ENCODE measurements at places on chromosomes 7 and 10.

GRCh38 chr7:20906801-20907453 is 120.2 kb upstream of the SP8 start:
- DNase-seq = no peak

DNA sequence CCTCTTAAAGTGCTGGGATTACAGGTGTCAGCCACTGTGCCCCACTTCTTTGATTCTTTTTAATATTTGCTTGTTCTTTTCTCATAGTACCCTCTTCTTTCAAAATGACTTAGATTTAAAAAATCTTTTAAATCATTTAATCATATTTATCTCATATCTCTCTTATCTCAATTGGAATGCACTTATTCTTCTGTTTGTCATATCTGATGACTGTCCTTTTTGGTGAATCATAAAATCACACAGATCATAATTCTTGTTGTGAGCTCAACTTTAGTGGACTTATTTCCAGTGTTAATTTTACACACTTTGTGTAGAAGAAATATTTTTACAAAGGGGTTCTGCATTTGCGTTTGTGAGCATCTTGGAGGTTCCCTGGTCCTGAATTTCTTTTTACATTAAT is 220.3 kb upstream of the SLC26A5 start:
- no peak for DNase-seq

GRCh38 chr10:101218351-101219138 is 10.7 kb downstream of the LBX1 start:
- no peak for DNase-seq

DNA sequence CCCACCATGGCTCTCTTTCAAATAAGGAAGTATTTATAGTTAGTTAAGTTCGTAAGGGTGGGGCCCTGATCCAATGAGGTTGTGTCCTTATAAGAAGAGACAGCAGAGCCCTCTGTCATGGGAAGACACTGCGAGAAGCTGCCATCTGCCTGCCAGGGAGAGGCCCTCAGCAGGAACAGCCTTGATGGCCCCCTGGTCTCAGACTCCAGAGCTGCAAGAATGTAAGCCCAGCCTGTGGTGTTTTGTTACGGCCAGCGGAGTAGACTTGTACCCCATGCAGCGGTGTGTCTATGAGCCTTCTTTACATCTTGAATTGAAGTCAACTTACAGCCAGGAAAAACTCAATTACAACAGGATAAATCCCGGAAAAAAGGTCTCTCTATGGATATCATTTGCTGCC is 14.3 kb upstream of the LARP4B start:
- no peak for DNase-seq

DNA sequence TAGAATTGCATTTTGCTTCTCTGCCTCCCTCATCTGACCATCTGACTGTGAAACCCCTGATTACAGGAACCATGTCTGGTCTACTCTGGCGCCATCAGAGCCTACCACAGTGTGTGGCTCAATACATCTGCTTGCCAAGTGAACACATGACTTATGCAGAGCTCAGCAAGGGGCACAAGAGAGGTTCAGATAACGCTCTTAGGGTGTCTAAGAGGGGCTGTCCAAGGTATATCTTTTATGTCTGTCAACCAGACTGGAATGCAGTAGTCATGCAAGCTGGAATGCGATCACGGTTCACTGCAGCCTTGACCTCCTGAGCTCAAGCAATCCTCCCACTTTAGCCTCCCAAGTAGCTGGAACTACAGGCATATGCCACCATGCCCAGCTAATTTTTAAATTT is 10.3 kb upstream of the RRP12 start:
- DNase-seq = no peak

DNA sequence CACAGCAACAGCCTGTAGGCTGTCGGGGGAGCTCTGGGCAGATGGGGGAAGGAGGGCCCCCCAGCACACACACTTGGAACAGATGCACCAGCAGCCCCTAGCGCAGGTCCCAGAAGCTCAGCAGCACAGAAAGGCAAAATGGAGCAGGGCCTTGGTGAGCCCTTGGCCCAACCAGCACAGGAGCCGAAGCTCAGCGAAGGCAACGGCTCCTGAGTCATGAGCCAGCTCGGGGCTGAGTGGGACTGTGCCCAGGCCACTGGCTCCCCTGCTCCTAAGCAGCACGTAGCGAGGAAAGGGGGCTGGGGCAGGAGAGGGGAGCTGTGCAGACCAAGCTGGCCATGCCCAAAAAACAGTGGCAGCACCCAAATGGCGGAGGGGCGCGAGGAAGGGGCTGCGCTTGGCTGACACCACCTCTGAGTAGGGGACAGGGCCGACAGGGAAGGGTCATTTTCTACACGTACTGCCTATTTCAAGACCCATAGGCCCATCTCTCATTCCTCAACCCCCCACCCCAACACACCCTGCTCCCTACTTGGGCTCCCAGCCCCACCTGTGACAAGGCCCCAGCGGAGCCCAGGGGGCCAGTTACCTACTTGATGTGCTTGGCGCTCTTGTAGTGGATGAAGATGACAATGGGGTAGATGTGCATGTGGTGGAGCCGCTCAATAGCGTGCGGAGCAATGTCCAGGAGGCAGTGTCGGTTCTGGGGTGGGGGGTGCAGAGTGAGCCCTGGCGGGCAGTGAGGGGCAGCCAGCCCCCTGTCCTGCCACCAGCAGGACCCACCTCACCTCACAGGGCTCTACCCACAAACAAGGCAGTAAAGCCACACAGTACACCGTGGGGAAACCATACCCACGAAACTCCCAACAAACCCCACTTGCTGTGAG is 132.1 kb downstream of the DLG5 start:
- no peak for DNase-seq

Data from stimulated activated CD4-positive, alpha-beta T cell treated with anti-CD3 and anti-CD28 coated beads, Interleukin-12 subunit alpha, Interleukin-12 subunit beta, amount 100 ng/mL, for 4 hours (primary cell).